ENCODE measurements at places on chromosomes 1 and 21. TPM values are rescaled to one million over a fixed set of nuclear protein-coding genes. Genes with fewer than 3 reads are reported as not detected.

RNF19B gene
- total RNA-seq = 38.1 TPM

DNA sequence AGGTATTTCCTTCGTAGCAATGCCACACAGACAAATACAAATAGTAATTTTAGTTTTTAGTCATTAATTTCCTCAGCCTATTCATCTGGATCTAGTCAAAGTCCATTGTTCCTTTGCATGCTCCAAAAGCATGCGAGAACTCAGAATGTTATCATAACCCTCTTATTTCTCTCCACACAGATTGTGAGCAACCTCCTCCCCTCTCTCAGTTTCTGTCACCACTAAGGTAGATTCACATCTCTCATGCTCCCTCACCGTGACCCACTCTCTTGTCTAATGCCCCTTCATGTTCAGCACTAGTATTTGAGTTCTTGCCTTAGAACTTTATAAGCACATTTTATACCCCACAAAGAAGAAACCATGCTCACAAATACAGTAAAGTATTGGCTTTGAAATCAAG, 582.4 kb downstream of the PLA2G4A start:
- DNase-seq = no peak

GRCh38 chr1:119662034-119662437, 14.0 kb upstream of the ZNF697 start:
- DNase-seq = no peak

GRCh38 chr1:58781541-58782177, 2.2 kb downstream of the JUN start:
- DNase-seq = peak; percentile 94

EDEM3 gene
- 54.9 TPM for total RNA-seq

DNA sequence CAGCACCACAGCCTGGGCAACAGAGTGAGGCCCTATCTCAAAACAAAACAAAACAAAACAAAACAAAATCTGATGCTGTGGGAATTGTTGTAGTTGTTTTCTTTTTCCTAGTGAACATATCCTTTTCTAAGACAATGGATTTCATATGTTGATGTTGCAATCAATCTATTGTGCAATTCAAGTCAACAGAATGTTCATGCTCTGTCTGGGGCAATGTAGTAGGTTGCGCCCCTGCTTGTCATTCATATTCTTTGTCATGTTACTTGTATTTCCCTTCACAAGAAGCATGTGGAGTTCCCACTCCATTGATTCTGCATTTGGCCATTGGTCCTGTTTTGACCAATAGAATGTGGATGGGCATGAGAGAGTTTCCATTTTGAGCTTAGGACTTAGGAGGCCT, 223.9 kb downstream of the DUSP10 start:
- DNase-seq = no peak

DNA sequence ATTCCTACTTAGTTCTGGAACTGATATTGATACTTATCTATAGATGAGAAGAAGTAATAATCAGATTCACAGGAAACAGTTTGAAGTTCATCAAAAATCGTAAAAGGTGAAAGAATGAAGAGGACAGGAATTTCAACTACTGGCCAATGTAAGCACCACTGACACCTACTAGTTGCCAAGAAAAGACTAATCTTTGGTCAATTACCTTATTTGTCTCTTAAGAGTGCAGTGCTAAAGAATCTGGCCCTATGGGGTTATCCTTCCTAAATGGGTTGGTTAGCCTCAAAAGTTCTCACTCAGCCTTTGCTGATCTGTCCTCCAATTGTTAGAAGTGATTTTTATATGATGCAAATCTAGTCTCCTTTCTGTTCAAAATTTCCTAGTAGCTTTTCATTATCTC, 29.5 kb downstream of the ADSS2 start:
- DNase-seq = no peak

STRIP1 gene
- 68.2 TPM for total RNA-seq

GRCh38 chr1:223074445-223075300, 68.4 kb downstream of the TLR5 start:
- peak; percentile 45 for DNase-seq
